ENCODE measurements at places on chromosomes 4 and X. TPM values are rescaled to one million over a fixed set of nuclear protein-coding genes. Genes with fewer than 3 reads are reported as not detected.

The TENM3 gene
- 1.1 TPM for total RNA-seq

The EPGN gene
- 0.13 TPM for total RNA-seq

The NEIL3 gene
- 8.2 TPM for total RNA-seq

The REPS2 gene
- total RNA-seq: 0.54 TPM

The HTT-AS gene
- total RNA-seq: not detected

The PORCN gene
- 8.6 TPM for total RNA-seq

The PNMA6F gene
- total RNA-seq: not detected

The ADH1C gene
- total RNA-seq: 0.26 TPM

Data from articular chondrocyte of knee joint (primary cell).